Peyer's patch (tissue), 4 donors: ENCODE measurements at places on chromosomes 11 and 22. TPM values are rescaled to one million over a fixed set of nuclear protein-coding genes. Genes with fewer than 3 reads are reported as not detected.

- no peak for DNase-seq
These were observed 198.8 kb upstream of the SEZ6L start for GRCh38 chr22:25970374-25970911.

- no peak for DNase-seq
These were observed 319.5 kb downstream of the TENM4 start for GRCh38 chr11:79121351-79121750.

DNA sequence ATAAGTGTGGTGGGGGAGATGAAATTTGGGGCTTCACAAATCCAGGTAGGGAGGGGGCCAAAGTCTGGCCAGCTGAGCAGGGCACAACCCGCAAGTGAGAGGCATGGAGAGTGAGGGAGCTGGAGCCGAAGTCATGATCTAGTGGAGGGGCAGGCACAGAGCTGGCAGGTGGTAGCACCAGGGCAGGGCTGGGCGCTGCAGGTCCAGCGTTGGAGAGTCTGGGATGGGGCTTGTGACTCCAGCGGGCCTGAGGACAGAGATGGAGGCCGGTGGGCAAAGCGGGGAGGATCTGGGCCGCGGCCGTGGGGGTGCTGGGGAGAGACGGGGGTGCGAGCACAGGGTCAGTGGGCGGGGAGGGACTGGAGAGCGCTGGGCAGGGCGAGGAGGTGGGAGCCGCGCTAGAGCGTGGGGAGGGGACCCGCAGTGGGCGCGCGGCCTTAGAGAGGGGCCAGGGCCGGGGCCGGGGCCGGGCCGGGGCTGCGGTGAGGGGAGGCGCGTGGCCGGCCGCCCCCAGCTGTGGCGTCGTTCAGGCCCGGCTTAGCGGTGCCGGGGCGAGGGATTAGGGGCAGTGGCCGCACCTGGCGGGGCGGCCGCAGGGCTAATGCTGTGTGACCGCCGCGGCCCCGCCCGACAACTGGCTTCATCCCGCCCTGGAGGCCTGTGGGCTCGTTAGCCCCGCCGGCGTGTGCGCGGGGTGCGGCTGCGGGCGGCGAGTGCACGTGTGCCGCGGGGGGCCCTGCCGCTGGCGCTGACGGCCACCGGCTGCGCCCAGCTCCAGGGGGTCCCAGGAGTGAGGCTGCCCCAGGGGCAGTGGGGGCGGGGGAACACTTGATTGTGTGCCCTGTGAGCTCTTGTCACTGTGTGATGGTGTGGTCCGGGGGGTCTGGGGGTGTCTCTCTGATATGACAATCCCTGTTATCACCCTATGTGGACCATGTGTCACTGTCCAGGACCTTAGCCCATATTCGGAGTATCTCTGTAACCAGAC lies 23.6 kb upstream of the MYOD1 start:
- no peak for DNase-seq

GRCh38 chr22:26646158-26646557 lies 11.2 kb upstream of the MIAT start:
- no peak for DNase-seq

GRCh38 chr11:82680252-82680651 lies 53.4 kb downstream of the FAM181B start:
- no peak for DNase-seq

GRCh38 chr11:74925281-74925680 lies 23.6 kb downstream of the XRRA1 start:
- DNase-seq: no peak

DNA sequence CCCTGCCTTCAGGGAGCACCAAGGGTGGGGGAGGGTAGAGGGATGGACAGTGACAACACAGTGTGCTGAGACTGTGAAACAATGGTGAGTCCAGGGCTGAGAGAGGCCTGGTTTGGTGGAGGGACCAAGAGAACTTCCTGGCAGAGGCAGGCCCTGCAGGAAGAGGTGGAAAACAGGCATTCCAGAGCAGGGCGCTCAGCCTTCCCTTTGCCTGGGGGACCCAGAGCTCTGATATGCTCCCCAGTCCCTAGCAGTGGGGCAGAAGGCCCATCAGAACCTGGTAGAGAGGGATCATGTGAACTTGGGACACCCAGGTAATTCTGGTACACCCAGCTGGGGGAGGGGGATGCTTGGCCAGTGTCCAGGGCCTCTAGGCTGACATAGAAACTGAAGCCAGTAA lies 17.2 kb upstream of the UVRAG start:
- no peak for DNase-seq

The MS4A3 gene
- total RNA-seq: not detected

The GRAMD1B gene
- 138 TPM for total RNA-seq

The ZNF70 gene
- total RNA-seq: 5.5 TPM

The ANO5 gene
- total RNA-seq: 5.7 TPM

The OR52A1 gene
- total RNA-seq: not detected
